Right lung (tissue), 10 donors: ENCODE measurements at places on chromosomes 7 and 10. TPM values are rescaled to one million over a fixed set of nuclear protein-coding genes. Genes with fewer than 3 reads are reported as not detected.

LRRC17 gene
- 176 TPM for polyA plus RNA-seq

EGR2 gene
- 3.2 TPM for polyA plus RNA-seq

SPDYE16 gene
- polyA plus RNA-seq: 4.1 TPM

SKIDA1 gene
- polyA plus RNA-seq: 4.3 TPM

WNT16 gene
- 0.04 TPM for polyA plus RNA-seq

OPALIN gene
- polyA plus RNA-seq: not detected

GRCh38 chr10:116304923-116305322 lies 19.3 kb upstream of the CCDC172 start:
- no peak for DNase-seq

GRCh38 chr7:149558149-149558861 lies 60.7 kb upstream of the ZNF746 start:
- DNase-seq: no peak

- no peak for DNase-seq
Observed at GRCh38 chr10:70931168-70931815, 42.9 kb upstream of the PCBD1 start.

DNA sequence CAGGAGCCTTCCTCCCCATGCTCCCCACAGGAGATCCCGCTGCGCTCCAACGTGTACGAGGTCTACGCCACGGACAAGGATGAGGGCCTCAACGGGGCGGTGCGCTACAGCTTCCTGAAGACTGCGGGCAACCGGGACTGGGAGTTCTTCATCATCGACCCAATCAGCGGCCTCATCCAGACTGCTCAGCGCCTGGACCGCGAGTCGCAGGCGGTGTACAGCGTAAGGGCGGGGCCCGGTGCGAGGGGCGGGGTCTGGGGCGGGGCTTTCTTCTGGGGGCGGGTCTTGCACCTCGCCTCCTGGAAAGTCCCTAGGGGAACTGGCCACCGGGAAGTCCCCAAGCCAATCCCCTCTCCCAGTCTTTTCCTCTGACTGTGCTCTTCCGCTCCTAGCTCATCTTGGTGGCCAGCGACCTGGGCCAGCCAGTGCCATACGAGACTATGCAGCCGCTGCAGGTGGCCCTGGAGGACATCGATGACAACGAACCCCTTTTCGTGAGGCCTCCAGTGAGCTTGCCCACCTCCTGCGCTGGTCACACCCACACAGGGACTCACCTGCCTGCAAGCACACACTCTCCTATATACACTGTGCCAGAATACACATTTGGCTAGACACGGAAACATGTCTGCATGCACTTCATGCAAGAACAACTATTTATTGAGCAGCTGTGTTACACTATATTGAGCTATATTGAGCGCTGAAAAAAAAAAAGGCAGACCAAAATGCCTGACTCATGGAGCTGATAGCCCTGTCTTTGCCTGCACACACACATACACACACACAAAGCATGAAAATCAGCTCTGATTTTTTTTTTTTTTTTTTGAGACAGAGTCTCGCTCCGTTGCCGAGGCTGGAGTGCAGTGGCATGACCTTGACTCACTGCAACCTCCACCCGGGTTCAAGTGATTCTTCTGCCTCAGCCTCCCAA lies 32.7 kb upstream of the VSIR start:
- no peak for DNase-seq

- no peak for DNase-seq
Observed at GRCh38 chr10:44723082-44723481, 188.1 kb upstream of the TMEM72 start.

GRCh38 chr7:52863652-52864051 lies 171.8 kb upstream of the POM121L12 start:
- no peak for DNase-seq

GRCh38 chr7:95011146-95011928 lies 103.9 kb downstream of the PPP1R9A start:
- no peak for DNase-seq

- DNase-seq: no peak
Observed at GRCh38 chr10:62374862-62375710, 917 bp downstream of the ZNF365 start.

DNA sequence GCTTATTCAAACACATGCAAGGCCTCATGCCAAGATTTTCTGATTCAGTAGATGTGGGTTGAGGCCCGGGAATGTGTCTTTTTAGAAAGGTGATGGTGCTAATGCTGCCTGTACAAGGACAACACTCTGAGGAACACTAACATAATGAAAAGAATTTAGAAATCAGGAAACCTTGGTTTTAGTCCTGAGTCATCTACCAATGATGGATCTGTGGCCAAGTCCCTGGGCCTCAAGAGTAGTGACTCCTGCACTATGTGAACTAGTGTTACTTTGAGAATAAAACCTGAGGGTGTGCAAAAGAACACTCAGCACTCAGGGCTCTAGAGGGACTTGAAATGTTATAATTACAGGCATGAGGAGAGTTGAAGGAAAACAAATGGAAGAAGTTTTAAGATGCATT lies 741.7 kb upstream of the GALNT17 start:
- no peak for DNase-seq

- no peak for DNase-seq
Observed at GRCh38 chr7:33733870-33734650, 171.3 kb upstream of the BMPER start.

DNA sequence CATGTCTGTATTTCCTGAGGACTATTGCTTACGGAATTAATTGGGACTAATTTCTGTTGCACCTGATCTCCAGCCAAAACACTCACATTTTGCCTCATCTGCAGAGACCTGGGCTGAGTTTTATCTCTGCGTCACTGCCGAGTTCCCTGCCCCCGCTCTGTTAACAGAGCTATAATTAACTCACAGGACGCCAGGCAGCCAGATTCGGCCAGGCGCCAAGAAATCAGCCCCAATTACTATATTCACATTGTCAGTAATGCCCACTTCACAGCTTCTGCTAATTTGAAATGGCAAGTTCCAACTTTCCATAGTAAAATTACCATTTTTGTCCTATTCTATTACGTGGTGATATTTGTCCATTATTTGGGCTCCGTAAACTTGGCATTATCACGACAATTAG lies 130.5 kb downstream of the CUX1 start:
- no peak for DNase-seq

GRCh38 chr7:138584283-138584682 lies 116.9 kb downstream of the SVOPL start:
- DNase-seq: no peak

DNA sequence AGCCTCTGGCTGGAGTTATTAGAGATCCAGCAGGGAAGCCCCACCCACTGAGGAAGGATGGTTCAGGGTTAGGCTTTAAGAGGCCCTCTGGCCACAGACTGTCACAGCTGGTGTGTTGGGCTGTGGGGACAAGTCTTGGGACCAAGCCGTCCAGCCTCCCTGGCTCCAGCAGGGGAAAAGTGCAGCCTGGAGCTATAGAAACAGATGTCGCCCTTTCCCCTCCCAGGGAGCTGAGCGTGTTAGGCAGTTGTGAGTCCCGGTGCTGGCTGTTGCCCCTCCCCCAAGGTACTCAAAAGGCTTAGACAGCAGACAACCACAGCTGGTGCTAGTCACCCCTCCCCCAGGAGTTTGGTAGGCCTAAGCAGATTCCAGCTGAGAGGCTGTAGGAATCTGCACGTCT lies 143.4 kb downstream of the TMEM168 start:
- no peak for DNase-seq

DNA sequence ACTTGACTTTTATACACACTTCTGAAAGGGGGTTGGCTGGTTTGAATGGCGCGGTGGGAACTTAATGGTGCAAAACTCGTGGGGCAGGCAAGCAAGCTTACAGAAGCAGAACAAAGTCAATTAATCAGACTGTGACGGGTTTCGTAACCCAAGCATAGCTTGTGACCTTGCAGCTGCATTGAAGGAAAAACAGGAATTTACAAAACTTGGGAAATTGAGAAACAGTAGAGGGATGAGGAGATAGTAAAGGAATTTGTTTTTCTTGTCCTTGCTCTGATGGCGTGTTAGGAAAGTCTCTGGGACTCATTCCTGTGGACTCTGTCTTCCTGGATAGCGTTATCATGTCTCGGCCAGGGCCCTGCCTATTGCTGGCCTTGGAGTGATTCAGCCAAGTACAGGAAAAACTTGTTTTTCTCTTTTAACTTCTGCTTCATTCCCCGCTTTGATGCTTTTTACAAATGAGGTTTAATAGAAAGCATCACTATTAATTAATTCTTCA lies 220.0 kb upstream of the KCND2 start:
- DNase-seq: peak; percentile 41

- DNase-seq: no peak
Observed at GRCh38 chr7:121274467-121274866, 54.3 kb upstream of the WNT16 start.
